ENCODE measurements at places on chromosomes 7 and 10.

GRCh38 chr7:92634205-92634604 is 44.0 kb upstream of the FAM133B start:
- no peak for DNase-seq

GRCh38 chr10:103833731-103834365 is 21.5 kb downstream of the SH3PXD2A start:
- DNase-seq = no peak

DNA sequence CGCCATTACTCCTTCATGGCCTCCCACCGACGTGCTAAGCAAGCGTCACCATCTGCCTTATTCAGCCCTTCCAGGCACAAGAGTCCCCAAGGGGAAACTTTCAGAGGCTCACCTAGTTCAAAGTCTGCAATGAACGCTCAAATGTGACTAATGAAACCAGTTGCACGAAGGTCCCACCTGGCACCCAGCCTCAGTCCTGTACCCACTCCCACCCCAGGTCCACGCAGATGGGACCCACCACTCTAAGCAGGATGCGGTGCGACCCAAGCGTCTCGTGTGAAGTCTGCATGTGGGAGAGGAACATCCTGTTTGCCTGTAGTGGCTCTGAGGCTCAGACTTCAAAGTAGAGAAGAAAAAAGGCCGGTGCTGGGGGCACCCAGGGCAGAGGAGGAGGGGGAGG is 40.3 kb downstream of the RGS10 start:
- no peak for DNase-seq

DNA sequence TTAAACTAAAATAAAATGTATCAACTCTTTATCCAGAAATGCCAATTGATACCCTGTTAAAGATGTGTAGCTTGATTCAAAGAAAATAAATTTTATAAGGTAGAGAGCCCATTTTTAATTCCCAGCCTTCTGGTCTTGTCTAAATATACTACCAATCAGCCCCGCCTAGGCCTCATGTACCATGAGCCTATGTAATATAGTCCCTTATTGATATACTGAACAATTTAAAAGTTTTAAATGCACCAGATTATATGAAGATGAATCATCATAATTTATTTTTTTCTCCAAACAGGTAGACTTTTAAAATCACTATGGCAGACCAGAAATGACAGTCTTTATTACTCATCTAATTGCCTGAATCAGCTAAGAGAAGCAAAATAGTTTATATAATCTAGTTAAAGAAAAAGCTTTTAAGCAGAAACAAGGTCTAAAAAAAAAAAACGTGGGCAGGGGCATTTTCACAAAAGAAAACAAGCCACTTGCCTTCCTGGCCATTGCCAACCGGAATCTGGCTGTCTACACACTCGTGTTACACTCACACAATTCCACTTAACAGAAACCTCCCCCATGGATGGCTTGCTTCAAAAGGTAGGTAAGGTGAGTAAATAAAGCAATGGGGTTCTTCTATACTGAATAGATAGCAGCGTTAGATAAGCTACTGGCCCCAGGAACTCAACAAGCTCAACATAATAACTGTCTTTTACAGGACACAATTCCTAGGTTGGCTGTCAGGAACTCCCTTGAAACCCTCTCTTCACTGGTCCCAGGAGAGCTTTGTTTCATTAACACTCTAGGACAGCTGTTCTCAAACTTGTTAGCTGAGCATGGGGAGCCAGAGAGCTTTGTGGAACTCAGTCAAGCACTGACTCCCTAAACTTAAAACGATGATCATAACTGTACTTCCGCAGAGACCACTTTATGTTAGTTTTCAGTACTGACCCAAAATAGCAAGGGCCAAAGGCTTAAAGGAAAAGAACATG is 37.2 kb downstream of the RAPGEF5 start:
- peak; percentile 21 for DNase-seq

- no peak for DNase-seq
Measured at GRCh38 chr10:74189999-74190421, 39.0 kb downstream of the ADK start.

GRCh38 chr7:885893-886625 is 9.7 kb downstream of the GET4 start:
- no peak for DNase-seq

- no peak for DNase-seq
Measured at GRCh38 chr10:110885932-110886674, 14.4 kb downstream of the PDCD4 start.

DNA sequence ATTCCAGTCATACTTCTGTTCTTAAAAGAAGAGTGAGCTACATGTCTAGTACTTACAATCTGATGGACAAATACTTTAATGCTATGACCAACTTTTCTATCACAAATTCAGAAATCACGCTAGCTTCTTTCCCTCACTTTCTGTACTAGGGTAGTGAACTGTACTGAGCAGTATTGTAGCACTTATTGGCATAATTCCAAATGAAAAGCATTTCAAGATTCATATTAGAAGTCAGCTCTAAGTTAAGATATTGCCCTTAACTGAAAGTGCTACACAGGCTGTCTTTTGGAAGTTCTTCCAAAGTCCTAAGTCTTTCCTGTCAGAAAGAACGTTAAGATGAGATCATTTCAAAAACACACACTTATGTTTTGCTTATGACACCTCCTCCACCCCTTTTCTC is 13.4 kb downstream of the P4HA1 start:
- no peak for DNase-seq

DNA sequence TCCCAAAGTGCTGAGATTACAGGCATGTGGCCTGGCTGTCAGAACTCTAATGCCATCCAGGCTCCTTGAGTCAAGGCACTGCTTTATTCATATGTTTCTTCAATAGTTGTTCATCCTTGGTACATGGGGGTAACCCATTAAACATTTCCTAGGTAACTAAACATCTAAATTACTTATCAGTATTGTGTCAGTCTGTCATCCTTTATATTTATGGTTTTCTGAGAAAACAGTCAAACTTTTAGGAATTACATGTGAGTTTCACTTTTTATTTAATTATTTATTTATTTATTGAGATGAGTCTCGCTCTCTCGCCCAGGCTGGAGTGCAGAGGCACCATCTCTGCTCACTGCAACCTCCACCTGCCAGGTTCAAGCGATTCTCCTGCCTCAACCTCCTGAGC is 45.5 kb upstream of the LAMB1 start:
- no peak for DNase-seq

GRCh38 chr10:30445711-30446110 is 11.7 kb downstream of the MAP3K8 start:
- no peak for DNase-seq

DNA sequence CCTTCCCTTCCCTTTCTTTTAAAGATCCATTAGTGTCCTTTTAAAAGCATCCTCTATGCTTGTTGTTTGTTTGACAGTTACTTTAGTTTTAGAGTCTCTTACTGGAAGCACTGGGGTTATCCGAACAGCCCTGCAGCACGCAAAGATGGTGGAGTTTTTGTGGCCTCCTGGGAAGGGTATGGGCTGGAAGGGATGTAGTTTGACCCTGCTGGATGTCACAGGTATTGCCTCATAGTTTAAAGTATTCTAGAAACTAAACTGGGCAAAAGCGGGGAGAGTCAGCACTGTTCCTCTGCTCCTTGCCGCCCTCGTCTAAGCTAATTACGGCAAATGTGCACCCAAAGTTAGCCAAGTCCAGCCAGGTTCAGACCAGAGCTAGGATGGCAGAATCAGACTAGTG is 35.8 kb upstream of the GNAI1 start:
- DNase-seq = no peak

DNA sequence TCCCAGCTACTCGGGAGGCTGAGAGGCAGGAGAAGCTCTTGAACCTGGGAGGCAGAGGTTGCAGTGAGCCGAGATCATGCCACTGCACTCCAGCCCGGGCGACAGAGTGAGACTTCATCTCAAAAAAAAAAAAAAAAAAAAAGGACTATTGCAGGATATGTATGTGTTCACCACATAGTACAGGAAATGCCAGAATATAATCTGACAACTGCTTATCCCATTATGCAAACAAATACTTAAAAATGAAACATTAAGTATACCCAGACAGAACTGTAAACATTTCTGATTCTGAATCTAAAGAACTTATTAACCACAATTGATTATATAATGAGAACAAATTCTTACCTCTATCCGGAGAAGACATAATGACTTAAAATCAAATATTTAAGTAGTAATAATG is 18.7 kb downstream of the DKK1 start:
- no peak for DNase-seq

DNA sequence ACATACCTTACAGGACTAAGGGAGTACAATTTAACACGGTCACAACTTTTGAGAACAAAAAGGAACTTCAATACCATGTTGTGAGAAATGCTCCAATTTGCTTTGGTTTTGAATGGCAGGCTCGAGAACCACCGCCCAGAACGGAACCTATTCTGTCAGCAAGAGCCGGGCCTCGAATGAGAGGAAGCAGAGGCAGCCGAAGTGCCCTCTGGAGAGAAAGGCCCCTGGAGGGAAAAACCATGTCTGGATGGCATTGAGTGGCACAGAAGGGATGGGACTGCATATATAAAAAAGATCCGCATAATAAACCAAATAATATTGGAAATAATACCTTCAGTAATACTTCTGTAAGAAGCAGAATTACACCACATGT is 85.6 kb downstream of the CHST15 start:
- DNase-seq = no peak

- no peak for DNase-seq
Measured at GRCh38 chr7:36406156-36406555, 16.5 kb downstream of the ANLN start.

GRCh38 chr7:107035446-107035845 is 9.1 kb upstream of the PRKAR2B start:
- no peak for DNase-seq

DNA sequence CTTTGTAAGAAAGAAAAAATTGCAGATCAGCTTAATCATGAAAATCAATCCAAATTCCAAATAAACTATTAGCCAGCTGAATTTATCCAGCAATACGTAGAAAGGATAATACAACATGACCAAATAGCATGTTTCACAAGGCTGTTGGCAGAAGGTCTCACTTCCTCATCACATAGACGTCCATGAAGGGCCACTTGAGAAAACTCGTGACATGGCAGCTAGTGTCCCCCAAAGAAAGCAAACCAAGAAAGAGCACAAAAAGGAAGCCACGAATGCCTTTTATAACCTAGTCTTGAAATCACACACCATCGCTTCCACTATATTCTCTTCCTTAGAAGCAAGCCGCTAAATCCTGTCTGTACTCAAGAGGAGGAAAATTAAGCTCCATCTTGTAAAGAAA is 105.6 kb upstream of the NRBF2 start:
- no peak for DNase-seq

DNA sequence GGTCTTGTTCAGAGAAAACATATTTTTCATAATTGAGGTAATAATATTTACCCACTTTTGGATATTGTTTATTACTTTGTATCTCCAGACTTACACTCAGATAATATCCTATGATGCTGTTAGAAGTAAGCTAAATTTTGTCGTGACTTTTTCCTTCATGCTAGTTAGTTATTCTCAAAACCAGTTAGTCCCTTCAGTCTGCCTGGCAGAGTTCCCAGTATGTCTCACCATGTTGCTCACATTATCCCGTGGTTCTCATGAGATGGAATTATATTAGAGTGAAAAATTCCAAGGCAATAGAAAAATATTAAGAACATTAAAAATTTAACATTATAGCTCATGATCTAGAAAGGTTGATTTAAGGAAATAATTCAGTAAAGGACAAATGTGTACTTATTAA is 81.5 kb upstream of the SMIM30 start:
- no peak for DNase-seq

DNA sequence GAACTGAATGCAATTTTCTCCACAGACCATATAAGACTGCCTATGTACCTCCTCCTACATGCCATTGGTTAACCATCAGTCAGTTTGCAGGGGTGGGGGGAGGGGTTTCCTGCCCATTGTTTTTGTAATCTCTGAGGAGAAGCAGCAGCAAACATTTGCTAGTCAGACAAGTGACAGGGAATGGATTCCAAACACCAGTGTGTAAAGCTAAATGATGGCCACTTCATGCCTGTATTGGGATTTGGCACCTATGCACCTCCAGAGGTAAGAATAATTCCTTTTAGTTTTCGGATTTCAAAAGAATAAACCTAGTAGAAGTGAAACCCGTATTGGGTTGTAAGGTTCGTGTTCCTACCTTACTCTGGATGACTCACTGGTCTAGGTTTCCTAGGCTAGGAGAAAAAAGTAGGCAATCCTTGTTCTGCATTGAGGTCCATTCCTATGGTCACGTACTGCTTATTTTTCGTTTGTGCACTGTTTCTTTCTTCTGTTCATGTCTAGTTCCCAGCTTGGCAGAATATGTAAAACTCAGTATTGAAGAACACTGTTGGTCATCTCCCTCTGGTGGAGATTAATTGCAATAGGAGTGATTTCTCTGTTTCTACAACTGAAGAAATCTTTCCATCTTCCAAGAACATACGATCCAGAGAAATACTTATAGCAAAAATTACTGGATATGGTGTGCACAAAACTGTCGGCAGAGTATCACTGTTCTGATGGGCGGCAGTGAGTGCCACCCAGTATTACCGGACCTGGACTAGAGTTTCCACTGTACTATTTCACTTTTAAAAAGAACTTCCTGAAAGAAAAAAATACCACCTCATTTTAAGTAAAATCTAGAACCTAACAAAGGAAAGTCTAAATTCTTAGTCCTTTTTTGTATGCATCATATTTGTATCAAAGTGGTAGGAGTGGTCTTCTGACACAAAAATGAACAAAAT is at the start of gene AKR1C3:
TSS of gene AKR1C3 (plus strand) at position 150 of the 941 bp plus-strand sequence. CDS start at position 181, 31 bp downstream.
- DNase-seq = peak; percentile 76

DNA sequence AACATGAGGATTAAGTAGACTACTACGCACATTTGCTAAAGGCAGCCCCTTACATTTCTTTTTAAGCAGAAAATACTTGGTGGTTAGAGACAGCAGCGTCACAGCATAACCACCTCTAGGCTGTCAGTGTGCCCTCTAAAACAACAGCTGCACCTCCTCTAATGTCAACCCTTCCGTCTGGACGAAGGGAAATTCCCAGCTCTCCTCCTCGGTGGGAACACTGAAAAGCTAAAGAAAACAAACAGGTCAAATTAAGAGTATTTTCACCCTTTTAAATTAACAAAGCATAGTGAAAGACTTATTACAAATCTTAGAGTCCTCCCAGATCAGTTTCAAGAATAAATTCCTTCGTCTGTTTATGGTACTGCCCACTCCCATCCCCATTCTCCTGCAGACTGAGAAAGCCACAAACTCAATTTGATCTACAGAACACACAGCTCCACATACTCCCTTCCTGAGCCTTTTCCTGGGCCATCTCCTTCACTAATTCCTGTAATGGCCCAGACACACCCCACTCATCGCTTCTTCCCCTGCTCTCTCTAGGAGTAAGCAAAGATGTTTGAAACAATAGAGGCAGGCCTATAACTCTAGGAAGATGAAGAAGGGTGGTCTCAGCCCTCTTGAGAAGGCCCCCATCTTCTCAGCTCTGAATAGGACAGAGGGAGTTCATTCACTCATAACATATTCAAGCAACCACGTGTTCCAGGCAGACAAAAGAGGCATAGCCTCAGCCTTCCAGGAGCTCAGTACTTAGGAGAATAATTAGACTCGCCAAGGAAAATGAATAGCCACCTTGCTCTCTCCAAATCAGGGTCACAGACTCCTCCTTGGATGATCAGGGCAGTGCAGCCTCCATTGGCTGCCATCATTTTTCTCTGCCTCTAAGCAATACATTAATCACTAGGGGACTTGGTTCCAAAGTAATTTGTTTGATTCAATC is 47.5 kb upstream of the HNRNPH3 start:
- DNase-seq = no peak

GRCh38 chr7:105932835-105933477 is 30.1 kb upstream of the CDHR3 start:
- DNase-seq = no peak

- DNase-seq = no peak
Measured at GRCh38 chr10:11704092-11704491, 38.1 kb upstream of the ECHDC3 start.

GRCh38 chr10:53899463-53900160 is 901.4 kb downstream of the PCDH15 start:
- no peak for DNase-seq

- no peak for DNase-seq
Measured at GRCh38 chr7:20435305-20435704, 104.6 kb downstream of the ITGB8 start.

Data from SHP77 (cell line).